ENCODE measurements at places on chromosomes 1 and 21.
A peak's percentile ranks its signal among the peaks of the same experiment; 100 is the strongest.

- no peak for DNase-seq
Observed at GRCh38 chr1:195415584-195415983, 1192.7 kb downstream of the KCNT2 start.

GRCh38 chr1:190792873-190793272 is 315.2 kb upstream of the BRINP3 start:
- no peak for DNase-seq

DNA sequence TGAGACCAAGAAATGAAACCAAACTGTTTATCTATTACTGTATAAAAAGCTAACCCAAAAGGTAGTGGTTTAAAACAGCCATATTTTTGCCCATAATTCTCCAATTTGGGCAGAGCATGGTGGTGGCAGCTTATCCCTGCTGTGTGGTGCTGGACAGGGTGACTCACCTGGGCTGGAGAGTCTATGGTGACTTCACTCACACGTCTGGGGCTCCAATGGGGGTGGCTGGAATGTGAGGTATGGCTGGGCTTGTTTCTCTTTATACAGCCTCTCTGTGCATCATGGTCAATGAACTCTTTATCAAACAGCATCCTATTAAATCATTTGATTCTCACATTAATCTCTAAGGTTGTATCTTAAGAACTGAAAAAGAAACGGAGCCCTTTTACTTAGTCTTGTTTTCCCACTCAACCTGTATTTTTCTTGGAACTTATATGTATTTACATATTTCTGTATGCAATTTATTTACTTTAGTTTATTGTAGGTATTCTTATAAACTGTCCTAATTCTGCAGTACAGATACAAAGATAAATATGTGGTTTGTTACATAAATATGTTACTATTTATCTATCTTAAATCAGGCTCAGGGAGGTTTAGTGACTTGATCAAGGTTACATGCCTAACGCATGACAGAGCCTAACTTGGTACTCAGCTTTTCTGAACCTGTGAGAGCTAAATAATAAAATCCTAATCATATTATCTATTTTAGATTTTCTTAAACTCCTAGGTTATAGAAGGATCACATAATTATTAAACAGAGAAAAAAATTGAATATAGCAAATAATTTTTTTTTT is 37.5 kb upstream of the WLS start:
- no peak for DNase-seq

DNA sequence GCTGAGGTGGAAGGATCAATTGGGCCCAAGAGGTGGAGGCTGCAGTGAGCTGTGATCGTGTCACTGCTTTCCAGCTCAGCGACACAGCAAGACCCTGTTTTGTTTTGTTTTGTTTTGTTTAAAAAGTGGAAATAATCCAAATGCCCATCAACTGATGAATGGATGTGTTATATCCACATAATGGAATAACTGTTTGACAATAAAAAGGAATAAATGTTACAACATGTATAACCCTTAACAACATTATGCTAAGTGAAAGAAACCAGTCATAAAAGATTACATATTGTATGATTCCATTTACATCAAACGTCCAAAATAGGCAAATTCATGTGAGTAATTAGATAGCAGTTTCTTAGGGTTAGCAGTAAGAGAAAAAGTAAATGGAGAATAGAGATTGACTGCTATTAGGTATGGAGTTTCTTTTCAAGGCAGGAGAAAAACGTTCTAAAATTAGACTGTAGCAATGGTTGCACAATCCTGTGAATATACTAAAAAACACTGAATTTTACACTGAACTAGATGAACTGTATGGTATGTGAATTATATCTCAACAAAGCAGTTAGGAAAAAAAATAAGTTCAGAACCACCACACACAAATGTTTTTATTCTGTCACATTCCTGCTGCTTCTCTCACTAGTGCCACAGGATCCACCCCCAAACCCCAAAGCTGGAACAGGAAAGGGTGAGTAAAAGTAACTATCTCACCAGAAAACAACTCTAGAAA is 15.7 kb downstream of the FOXJ3 start:
- no peak for DNase-seq

DNA sequence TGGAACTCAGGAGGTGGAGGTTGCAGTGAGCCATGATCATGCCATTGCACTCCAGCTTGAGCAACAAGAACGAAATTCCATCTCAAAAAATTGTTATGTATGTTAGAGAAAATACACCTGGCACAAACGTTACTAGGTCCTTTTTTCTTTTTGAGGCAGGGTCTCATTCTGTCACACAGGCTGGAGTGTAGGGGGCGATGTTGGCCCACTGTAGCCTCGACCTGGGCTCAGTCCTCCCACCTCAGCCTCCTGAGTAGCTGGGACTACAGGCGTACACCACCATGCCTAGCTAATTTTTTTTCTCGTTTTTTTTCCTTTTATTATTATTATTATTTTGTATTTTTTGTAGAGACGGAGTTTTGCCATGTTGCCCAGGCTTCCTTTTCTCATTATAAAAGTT is 4.4 kb downstream of the HAX1 start:
- DNase-seq: no peak

DNA sequence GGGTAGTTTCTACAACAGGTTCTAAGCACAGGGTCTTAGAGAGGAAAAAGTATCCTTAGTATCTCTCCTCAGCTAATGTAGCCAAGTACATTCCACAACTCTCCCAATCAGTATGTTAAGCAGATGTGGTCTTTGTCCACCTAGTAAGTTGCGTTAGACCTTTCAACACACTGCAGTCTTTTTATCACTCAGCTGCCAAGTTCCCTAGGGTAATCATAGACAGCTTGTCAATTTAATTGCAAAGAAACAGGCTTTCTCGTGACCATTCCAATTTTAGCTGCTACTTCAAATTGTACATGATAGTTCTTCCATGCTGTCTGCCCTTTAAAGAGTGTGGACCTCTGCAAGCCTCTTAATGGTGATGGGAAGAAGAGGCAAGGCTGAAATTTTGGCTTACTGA is 211.8 kb upstream of the PKN2 start:
- no peak for DNase-seq

DNA sequence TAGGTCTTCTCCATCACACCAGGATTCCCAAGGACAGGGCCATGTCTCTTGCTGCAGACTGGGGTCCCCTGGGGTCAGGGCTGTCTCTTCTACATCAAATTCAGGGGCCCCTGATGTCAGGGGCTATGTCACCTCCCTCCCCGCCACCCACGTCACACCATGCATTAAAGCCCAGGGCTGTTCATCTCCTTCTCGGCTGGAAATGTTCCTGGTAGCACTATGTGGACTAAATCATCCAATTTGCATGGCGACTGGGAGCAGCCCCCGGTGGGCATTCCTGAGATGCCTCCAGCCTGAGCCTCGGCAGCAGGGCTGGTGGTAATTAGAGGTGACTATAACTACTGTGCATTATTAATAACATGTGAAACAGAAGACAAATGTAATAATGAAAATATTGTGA is 151.7 kb upstream of the HMGB4 start:
- DNase-seq: no peak

- DNase-seq: no peak
Observed at GRCh38 chr1:15178571-15179484, 25.3 kb downstream of the TMEM51 start.

- peak; percentile 44 for DNase-seq
Observed at GRCh38 chr1:147541672-147542568, 619 bp downstream of the BCL9 start.

DNA sequence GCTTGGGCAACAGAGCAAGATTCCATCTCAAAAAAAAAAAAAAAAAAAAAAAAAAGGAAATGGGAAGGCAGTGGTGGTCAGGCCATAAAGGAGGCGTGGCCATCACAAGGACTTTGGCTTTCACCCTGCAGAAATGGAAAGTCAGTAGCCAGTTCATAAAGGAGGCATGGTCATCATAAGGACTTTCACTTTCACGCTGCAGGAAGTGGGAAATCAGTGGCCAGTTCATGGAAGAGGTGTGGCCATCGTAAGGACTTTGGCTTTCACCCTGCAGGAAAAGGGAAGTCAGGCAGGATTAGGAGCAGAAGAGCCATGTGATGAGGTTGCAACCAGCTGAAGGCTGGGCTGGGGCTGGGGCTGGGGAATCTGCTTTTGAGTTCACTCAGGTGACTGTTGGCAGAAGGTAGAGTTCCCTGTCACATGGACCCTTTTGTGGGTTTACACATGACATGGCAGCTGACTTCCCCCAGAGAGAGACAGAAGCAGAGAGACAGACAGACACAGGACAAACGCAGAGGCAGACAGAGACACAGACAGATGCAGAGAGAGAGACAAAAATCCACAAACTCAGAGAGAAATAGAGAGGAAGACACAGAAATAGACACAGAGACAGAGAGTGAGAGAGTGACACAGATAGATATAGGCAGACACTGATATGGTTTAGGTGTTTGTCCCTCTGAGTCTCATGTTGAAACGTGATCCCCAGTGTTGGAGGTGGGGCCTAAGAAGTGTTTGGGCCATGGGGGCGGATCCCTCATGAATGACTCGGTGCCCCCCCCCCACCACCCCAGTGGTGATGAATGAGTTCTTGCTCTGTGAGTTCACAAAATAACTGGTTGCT is 263.9 kb upstream of the KAZN start:
- DNase-seq: no peak

GRCh38 chr1:236507022-236507700 is 16.6 kb upstream of the LGALS8 start:
- no peak for DNase-seq

DNA sequence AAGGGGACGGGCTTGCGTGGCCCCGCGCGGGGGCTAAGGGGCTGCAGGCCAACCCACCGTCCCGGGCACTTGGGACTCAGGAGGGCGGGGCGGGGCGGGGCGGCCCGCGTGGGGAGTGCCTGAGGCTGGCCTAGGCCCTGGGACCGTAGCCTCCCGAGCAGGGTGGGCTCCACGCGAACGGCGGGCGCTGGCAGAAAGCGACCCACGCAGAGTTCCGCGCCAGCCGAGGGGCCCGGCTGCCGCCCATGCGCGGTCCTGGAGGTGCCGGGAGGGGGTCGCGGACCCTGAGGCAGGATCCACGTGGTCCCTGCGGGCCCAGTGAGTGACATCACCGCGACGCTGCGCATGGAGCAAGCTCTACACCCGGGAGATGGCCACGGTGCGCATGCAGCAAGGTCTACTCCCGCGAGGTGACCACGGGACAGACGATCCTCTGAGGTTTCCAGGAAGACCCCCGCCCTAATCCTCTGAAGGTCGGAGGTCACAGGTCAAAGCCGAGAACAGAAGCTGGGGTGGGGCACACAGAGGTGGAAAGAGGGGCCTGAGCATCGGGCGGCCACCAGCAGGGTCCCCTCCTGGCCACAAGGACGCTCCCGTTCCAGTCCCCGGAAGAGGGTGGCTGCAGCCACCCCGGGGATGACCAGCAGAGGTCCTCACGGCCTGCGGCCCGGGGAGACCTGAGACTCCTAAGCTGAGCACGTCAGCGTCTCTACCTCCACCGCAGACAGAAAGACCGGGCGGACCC is 13.5 kb upstream of the SLC19A1 start:
- peak; percentile 89 for DNase-seq

GRCh38 chr1:93708734-93709481 is 27.3 kb upstream of the BCAR3 start:
- no peak for DNase-seq

DNA sequence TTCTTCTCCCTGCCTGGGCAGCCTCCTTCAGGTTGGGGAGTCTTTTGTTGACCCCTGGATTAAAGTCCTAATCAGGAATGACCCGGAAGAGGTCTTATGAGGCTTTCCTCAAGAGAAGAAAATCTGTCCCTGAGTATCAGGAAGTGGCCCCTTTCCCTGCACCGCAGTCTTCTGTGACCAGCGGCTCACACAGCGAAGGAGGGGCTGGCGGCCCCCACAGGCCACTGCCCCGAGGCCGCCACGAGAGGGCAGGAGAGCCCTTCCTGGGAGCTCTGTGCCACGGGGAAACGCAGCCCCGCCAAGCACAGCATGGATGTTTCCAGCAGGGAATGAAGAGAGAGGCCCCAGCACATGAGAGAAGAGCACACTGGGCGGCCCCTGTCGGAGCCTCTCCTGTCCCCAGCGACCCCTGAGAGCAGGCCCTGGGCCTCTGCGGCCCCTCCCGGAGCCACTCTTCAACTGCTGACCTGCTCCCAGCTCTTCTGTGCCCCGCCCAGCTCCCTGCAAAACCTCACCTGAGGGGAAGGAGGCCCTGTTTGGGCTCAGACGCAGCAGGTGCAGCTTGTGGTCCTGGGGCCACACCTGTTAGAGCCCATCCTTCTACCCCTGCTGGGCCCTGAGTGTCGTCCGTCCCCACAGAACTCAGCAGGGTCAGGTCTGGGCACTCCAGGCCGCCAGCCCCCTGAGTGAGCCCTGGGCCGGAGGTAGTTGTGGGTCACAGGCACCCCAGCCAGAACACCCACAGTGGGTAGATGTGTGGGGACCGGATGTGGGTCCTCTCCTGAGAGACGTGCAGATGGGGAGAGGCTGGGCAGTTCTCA is 4.9 kb upstream of the POFUT2 start:
- DNase-seq: peak; percentile 83

- peak; percentile 80 for DNase-seq
Observed at GRCh38 chr1:29793101-29793546, 556.8 kb downstream of the PTPRU start.

Measured in transverse colon (tissue), 4 donors.